ENCODE measurements at places on chromosomes 1 and 21.
A peak's percentile ranks its signal among the peaks of the same experiment; 100 is the strongest.

- no peak for DNase-seq
Observed at GRCh38 chr1:227902641-227902990, 45.1 kb downstream of the WNT9A start.

- no peak for DNase-seq
Observed at GRCh38 chr1:182507685-182508084, 57.7 kb downstream of the RGSL1 start.

DNA sequence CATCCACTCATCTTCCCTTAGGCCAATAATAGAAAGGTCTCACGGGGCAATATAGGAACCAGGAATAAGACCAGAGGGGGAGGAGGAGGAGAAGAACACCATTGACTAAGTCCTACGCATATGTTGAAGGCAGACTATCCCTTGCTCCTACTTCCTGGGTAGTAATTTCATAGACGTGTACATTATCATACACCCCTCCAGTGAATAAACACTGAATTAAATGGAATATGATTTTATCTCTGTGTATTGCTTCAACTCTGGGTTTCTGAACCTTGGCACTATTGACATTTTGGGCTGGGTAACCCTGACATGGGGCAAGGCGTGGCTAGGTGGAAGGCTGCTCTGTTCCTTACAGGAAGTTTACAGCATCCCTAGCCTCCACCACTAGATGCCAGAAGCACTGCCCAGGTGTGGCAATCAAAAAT, 17.3 kb upstream of the FHAD1 start:
- no peak for DNase-seq

DNA sequence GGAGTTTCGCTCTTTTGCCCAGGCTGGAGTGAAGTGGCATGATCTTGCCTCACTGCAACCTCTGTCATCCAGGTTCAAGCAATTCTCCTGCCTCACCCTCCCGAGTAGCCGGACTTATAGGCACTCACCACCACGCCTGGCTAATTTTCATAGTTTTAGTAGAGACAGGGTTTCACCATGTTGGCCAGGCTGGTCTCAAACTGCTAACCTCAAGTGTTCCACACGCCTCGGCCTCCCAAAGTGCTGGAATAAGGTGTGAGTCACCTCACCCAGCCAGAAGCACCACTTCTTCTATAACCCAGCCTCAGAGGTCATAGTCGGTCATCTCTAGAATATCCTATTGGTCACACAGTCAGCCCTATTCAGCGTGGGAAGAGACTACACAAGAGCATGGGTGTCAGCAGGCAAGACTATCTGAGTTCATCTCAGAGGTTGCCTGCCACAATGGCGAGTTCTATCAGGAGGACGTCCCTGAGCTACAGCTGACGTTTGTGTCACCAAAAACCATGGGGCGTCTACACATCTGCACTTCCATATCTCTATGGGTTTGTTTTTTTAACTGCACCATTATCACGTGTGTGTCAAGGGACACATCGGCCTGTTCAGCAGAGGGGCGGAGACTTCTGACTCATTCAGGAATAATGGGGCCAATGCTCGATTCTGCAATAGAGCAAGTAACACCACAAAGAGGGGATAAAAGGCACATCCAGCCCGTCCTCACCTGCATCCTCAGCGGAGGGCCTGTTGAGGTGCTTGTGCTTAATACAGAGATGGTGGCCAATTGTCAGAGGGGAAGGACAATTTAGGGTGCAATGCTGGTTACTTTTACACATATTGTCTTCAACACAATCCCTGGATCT, 256.3 kb upstream of the IRF2BP2 start:
- DNase-seq = no peak

DNA sequence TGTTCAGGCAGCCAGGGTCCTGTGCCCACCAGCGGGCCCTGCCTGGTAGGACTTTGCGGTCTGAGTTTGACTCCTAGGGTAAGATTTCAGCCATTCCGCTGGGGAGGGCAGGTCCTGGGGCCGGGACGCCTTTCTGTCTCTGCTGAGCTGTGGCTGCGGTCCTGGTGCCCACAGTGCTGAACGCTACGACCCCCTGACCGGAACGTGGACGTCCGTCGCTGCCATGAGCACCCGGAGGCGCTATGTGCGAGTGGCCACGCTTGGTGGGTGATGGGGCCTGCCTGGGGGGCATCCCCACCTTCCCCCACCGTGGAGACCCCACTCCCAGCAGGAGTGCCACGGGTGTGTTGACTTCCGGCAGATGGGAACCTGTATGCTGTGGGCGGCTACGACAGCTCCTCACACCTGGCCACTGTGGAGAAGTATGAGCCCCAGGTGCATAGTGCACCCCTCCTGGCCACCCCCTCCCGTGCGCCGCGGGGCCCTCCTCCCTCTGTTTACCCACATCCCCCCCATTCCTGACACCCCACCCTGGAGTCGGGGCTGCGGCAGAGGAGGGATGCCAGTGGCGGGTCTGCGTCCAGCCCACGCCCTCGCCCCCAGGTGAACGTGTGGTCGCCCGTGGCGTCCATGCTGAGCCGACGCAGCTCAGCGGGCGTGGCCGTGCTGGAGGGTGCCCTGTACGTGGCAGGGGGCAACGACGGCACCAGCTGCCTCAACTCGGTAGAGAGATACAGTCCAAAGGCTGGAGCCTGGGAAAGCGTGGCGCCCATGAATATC, 2.3 kb upstream of the PLEKHN1 start:
- DNase-seq = no peak

DNA sequence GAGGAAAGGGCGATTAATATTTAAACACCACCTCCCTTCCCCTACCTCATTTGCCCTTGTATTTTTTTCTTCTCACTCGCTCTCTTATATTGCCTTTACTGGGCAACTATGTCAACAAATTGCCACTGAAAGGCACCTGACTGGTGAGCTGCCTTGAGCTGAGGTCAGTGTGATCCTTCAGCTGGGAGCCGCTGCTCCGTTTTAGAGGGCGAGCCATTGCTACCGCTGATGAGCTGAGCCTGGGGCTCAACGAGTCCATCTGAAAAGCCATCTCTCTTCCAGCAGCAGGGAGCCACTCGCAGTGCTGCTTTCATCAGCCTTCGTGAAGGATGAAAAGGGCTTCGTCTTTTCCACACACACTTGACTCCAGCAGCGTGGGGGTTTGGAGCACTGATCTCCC, 108.0 kb upstream of the KIF26B start:
- no peak for DNase-seq

GRCh38 chr1:24321126-24321525, 2.0 kb downstream of the GRHL3 start:
- no peak for DNase-seq

DNA sequence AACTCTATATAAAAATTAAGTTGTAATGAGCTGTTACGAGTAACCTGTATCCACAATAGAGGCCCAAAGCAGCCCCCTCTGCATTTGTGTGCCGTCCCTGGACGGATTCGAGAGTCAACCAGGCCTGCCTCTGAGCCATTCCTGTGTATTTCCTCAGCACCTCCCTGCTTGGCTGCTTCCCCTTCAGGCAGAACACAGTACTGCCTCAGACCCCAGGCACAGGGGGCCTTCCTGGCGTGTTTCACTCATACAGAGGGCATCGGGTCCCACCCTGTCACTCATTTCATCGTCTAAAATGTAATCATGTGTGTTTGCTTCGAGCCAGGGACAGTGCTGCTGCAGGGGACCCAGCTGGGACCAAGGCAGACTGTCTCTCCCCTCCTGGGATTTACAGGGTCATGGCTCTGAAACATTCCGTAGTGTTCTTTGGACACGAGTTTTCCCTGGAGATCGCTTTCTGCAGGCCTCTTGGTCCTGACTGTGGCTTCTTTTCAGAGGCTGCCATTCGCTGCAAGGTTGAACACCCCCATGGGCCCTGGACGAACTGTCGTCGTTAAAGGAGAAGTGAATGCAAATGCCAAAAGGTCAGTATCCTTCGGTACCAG, 19.4 kb downstream of the LGALS8 start:
- no peak for DNase-seq

- DNase-seq = no peak
Observed at GRCh38 chr1:219125342-219125741, 48.3 kb upstream of the LYPLAL1 start.

DNA sequence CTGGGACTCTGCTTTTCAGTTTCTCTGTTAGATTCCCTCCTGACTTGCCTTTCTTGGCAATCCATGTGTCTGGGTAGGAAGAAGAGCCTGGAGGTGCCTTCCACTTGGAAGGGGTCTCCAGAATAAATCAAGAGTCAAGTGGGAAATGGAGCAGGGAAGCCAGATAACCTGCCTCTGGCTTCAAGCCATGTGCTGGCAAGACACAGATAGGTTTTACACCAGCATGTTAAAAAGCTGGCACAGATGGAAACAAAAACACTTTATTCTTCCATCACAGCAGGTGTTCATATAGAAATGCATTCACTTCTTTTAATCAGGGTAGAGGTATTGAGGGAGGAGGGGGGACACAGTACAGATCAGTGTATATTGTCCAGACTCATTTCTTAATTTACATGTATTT, 356.9 kb upstream of the RUNX1 start:
- no peak for DNase-seq

DNA sequence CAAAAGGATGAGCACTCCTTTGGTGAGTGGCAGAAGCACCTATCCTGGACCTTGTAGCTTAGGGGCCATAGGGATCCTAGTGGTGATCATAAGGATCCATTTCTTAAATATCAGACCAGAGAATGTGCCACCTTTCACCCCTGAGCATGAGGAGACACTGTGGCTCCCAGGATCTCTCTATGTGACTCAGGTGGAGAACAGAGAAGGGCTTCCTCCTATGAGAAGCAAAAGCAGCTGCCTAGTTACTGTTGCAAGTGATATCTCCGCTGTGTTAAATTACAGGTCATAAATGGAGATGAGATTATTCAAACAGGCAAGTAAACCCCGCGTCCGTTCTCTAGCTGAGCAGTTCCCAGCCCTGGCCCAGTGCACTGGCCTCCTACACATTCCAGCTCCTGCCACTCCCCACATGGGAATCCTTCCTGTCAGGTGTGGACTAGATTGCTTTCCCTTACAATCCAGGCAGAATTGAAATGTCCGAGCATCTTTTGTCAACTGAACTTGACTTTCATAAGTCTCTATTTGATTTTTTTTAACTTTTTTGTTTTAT, 26.3 kb downstream of the CLEC20A start:
- no peak for DNase-seq

GRCh38 chr21:37407719-37408420, 41.3 kb downstream of the DYRK1A start:
- peak; percentile 20 for DNase-seq

GRCh38 chr1:112998592-112999235, 42.7 kb upstream of the SLC16A1 start:
- no peak for DNase-seq
